Stimulated activated CD4-positive, alpha-beta T cell treated with anti-CD3 and anti-CD28 coated beads, Interleukin-1b, Interleukin-23, amount 100 ng/mL, for 24 hours (primary cell): ENCODE measurements at places on chromosomes 6 and 20.

DNA sequence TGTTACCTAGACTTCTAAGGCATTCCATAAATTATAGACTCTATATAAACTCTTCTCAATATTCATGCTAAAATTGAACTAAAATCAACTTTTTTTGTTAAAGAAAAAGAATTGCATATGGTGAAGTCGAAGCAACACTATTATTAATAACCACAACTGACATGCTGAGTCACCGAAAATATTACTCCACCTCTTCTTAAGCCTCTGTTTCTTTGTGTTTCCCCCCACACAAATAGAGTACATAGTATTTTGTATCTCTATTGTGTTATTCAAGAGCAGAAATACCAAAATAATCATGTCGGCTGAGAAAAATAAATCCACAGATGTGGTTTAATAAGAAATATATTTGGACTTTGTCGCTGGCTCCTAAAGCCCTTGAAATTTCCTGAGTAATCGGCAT, 23.8 kb downstream of the TFB1M start:
- no peak for DNase-seq

DNA sequence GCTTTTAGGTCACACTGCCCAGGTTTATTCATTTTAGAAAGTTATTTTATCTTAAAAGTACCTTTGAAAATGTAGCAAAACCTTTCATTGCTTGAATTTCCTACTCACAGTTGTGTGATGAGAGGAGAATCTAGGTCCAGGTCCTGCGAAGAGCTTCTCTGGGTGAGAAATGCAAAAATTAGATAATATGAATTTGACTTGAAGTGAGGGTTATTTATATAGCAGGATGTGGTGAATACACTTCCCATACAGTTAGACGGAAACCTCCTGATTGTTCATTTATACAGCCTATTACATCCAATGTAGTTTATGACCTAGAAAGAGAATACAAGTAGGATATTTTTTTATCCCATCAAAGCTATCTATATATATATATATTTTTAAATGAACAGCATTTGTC, 30.5 kb downstream of the CDKAL1 start:
- no peak for DNase-seq

GRCh38 chr6:166786704-166787293, 159.7 kb upstream of the RPS6KA2 start:
- DNase-seq, result no peak

DNA sequence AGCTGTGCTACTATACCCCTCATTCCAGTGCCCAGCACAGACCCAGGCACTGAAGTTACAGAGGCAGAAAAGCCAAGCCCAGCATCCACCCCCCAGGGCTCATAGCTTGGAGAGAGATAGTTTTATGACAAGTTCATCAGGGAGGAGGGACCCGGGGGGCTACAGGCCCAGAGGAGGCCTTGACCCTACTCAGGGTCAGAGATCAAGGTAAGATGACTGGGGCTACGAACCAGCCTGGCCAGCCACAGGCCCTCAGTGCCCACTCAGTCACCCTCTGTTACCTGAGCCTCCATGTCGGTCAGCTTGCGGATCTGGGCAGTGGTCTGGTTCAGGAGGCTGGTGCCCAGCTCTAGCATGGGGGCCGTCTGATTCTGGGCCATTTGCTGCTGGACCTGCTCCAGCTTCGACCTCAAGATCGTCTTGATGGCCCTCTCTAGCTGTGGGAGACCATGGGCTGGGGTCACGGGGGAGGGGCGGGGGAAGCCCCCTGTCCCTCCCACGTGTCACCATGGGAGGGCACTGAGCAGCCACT, 26.1 kb downstream of the ANGPT4 start:
- DNase-seq, result no peak

DNA sequence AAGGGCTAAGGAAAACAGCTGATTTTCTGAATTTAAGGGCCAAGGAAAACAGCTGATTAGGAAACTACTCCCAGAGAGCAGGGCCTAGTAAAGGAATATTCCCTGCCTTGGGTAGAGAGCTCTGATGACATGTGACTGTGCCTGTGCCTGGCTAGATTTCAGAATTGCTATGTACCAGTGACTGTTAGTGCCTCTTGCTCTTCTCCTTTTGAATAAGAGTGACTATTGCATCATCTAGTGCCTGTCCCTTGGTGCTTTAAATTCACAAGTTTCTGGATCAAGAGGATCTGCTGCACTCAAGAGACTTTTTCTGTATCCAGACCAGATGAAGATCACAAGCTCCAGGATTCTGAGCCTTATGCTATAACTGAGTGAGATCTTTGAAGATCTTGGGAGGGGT, 332.9 kb downstream of the KIF16B start:
- DNase-seq, result no peak

- DNase-seq, result no peak
These were observed 1308.0 kb downstream of the EPHA7 start for GRCh38 chr6:92111386-92111785.

GRCh38 chr6:116387374-116387773, 16.6 kb downstream of the DSE start:
- no peak for DNase-seq

DNA sequence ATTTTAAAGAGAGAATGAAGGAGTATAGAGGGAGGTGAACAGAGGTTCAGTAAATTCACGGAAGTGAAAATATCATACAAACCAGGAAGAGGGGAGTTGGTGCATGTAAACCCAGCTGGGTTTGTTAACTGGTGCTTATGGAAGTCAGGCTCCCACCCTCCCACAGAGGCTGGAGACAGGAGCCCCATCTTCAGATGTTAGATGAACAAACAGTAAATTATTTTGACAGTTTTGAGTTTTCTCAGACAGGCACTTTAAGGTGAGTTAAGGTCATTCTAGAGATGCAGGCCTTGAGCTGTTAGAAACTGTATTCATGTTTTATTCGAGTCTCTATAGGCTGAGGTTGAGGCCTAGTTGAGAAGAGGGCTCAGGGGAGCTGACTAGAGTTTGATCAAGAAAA, 41.8 kb upstream of the FUCA2 start:
- DNase-seq, result no peak

DNA sequence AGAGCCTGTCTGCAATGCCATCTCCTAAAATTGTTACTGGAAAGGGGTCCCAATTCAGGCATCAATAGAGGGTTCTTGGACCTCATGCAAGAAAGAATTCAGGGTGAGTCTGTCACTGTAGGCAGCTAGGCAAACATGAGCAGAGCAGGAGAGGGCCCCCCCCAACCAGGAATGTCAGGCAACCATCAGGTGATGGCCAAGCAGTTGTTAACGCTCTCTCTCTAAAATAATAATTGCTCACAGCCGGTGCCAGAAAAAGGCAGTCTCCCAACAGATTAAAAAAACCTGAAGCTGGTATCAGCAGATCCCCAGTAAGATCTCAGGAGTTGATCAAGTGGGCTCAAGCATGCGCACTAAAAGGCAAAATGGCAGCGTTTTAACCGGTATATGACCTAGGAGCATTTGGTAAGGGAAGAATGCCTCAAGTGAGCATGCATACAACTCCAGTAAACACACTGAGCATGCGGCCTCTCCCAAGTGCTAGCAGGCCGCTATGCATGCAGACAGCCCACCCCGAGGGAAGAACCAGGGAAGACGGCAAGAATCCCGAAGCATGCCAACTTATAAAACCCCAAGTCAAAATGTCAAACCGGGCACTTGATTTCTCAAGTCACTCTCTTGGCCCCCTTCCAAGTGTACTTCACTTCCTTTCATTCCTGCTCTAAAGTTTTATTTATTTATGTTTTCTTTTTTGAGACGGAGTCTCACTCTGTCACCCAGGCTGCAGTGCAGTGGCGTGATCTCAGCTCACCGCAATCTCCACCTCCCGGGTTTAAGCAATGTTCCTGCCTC, 44.0 kb upstream of the RNGTT start:
- no peak for DNase-seq

DNA sequence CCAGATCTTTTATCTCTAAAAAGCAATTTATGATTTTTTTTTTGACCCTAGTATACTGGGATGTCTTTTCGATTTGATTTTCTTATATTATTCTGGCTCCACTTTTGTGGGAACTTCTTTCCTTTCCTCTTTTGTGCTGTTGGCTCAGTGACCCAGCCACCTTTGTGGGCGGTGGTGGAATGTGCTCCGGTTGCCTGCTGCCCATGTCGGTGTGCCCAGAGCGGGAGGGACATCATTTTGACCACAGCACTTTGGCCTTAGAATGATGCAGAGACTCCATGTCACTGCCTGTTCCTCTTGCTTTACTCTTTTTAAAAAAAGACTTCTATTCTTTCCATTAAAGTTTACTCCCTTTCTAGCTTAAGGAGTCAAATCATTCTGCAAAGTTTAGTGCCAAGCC, 198.0 kb downstream of the FARS2 start:
- DNase-seq, result no peak

DNA sequence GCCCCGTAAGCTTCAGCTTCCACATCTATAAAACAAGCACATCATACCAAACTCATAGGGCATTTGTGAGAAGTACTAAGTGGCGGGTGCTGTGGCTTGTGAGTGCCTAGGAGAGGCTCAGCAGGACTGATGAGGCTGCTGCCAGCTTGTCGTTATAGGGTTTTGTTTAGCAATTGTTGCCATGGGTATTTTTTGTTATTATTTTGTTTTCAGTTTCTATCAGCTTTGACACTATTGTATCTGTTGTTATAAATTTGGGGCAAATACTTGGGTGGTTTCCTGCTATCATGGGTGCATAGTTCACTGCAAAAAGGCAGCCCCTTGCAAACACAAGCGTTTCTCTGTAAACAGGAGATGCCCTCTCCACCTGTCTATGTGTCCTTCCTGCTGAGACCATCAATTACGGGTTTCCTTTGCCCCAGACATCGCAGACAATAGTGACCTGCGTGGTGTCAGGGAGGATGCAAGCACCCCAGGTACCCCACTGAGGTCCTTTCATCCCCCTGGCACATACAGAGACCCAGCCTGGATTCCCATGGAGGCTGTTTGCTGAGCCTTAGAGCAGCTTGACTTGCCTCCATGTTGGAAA, 3.1 kb upstream of the CCDC167 start:
- no peak for DNase-seq

DNA sequence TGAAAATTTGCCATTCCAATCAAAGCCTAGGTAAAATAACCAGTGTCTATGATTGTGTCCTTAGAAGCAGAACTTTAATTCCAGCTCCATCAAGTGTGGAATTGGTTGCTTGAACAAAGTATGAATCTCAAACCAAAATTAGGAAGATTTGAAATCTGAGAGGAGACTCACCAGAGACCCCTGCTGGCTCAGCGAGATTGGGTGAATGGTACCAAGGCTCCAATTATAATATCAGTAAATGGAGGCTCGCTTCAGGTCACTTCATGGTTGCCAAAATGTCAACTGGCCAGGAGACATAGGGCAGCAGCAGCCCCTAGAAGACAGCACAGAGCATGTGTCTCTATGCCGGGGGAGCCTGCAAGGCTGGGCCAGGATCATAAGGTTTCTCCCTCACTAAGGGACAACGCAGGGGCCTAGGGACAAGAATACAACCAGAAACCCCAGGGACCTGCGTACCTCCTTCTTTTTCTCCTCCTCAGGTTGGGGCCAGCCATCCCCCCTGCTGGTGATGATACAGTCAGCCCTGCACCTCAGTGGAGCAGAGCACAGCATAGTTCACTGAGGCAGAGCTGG, 14.0 kb downstream of the RBL1 start:
- DNase-seq, result no peak
